Stimulated activated CD4-positive, alpha-beta T cell treated with anti-CD3 and anti-CD28 coated beads, Interleukin-15, amount 100 ng/mL, for 48 hours (primary cell): ENCODE measurements at places on chromosomes 7 and 10.

GRCh38 chr10:133180192-133180964, 20.4 kb downstream of the KNDC1 start:
- no peak for DNase-seq

DNA sequence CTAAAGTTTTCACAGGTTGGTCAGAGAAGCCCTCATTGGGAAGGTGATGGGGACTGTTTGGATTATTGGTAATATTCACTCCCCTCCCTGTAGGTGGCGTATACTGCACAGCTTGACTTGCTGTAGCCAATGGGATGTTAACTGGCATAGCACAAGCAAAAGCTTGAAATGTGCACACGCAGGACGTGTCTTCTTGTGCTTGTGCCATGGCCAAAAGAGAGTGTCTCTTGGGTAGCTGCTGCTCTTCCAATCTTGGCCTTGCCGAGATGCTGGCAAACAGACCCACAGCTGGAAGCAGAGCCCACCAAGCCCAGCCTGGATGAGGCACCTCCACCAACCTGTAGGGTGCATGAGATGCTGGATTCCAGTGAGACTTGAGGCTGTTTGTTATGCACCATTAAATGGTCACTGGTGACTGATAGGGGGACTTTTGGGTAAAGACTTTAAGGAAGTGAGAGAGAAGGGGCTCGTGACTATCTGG, 266.0 kb downstream of the GRID1 start:
- DNase-seq: no peak

- DNase-seq: no peak
Observed at GRCh38 chr7:15368653-15369052, 193.2 kb downstream of the AGMO start.

- no peak for DNase-seq
Observed at GRCh38 chr10:112775381-112775780, 174.7 kb upstream of the TCF7L2 start.

DNA sequence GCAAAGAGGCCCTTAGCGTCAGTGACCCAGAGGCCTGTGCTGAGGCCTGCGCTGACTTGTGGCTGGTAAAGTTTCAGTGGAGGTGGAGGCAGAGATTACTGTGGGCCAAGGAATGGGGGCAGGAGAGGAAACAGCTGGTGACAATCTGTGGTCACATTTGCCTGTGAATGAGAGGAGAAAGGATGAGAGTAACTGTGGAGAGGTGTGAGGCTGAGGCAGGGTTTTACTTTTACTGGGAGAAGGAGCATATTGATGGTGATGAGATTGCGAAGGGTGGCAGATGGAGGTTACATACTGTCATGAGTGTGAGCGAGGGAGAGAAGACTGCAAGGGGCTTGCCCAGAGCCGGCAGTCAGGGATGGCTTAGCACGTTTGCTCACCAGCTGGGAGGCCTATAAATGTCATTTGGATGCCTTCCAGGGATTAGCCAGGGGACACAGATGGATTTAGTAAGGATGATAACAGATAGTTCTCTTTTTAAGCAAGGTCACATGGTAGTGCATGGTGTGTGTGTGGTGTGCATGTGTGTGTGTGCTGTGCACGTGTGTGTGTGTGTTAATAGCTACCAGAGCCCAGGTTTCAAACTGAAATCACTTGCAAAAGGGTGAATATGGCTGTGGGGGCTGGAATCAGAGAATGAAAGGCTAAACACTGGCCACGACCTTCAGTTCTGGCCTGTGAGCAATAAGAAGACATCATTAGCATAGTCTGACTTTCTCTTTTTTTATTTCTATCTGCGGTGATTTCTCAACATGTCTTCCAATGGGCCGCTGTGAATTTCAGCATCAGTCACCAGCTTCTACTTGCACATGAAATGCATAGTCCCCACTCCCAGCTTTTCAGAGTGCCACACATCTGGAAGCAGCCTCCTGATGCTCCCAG, 291.5 kb upstream of the ZNF32 start:
- DNase-seq: no peak

DNA sequence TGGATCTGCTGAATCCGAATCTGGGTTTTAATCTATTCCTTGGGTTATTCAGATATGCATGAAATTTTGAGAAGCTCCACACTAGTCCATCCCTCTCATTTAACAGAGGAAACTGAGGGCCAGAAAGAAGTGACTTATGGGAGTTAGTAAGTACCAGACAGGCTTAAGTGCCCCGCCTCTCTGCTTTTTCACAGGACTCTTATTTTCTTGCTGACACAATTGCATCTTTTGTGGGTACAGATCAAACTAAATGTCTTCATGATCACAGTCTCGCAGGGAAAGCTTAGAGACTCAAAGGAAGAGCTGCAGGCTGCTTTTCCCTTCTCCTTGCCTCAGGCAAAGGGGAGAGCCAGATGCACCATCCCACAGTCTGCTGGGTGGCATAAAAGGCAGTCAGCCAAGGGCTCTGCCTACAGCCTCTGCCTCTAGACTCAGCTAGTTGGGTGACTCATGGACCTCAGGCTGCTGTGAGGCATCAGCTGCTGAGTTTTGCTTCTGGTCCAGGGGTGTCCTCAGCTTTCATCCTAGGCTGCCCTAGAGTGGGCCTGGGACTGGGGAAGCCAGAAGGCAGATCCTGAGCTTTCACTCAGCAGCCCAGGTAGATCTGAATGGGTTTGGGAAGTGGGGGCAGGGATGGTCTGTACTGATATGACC, 11.6 kb downstream of the GOLGA7B start:
- no peak for DNase-seq

- no peak for DNase-seq
Observed at GRCh38 chr7:48058990-48059389, 23.6 kb downstream of the C7orf57 start.

DNA sequence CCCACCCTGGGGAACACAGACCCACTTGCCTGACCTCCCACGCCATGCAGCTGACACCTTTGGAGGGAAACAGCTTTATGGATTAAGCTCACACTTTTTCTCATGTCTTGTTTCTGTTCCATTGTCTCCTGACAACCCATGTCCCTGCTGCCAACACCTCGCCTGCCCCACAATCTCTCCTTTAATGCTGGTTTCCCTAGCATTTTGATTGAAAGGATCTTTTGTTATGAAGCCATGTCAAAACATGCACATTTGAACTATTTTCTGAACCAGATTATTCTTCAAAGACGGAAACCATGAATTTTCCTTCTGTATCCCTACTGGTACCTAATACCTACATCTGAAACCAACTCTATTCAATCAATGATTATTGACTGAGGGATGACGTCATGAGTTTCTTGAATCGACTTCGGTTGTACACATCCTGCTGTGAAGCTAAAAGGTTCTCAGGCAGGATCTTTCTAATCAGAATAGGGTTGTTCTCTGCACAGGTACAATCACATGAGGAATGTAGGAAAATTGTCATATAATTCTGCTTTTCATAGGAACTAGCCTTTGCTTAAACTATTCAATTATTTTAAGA, 106.2 kb upstream of the NEBL start:
- no peak for DNase-seq

DNA sequence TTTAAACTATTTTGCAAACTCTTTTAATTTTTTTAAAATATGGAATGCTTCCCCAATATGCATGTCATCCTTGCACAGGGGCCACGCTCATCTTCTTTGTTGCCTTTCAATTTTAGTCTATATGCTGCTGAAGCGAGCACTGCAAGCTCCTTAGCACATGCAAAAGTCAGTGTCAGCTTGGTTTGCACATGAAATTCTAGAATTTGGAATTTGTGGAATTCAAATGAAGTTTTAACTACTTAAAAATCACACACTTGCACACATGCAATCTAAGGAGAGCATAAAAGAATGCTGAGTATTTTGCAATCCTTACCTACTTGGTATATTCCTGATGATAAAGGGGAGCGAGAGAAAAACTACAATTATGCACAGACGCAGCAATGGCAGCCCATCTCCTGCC, 78.3 kb upstream of the ATP6V0A4 start:
- no peak for DNase-seq

DNA sequence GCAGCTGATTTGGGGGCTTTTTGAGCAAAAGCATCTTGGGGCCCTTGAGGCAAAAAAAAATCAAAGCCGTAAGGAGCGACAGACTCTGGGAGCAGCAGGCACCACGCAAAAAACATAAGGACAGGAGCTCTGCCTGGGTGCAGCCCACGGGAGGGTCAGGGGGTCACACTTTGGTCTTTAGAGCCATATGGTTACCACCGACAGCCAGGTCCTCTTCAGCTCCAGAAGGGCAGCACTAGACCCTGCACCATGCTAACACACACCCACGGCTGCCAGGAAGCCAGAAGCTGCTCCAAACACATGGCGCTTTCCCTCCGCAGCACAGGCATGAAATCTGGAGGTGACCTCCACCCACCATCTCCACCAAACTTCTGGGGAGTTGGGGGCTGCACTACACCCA, 47.1 kb downstream of the RSU1 start:
- no peak for DNase-seq

- no peak for DNase-seq
Observed at GRCh38 chr10:120770496-120770895, 80.7 kb upstream of the WDR11 start.

DNA sequence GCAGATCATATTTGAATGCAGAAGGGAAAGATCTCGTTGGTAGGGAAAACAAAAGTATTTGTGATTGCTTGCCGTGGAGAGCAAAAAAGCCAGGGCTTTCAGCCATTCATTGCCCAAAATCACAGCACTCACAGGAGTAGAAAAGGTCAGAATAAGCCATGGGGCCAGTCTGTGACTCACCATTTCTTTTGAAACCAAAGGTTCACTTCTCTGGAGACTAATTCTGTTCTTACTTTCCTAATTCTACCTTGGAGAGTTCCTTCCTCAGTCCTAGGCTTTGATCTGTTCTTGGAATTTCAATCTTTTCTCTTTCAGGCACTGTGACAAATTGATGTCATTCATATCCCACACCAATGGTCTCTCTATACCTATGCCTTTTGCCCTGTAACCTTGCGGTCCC, 54.1 kb upstream of the FAM180A start:
- DNase-seq: no peak

- DNase-seq: no peak
Observed at GRCh38 chr7:43944286-43944685, 18.1 kb downstream of the UBE2D4 start.

- no peak for DNase-seq
Observed at GRCh38 chr7:55343860-55344606, 21.1 kb upstream of the LANCL2 start.

DNA sequence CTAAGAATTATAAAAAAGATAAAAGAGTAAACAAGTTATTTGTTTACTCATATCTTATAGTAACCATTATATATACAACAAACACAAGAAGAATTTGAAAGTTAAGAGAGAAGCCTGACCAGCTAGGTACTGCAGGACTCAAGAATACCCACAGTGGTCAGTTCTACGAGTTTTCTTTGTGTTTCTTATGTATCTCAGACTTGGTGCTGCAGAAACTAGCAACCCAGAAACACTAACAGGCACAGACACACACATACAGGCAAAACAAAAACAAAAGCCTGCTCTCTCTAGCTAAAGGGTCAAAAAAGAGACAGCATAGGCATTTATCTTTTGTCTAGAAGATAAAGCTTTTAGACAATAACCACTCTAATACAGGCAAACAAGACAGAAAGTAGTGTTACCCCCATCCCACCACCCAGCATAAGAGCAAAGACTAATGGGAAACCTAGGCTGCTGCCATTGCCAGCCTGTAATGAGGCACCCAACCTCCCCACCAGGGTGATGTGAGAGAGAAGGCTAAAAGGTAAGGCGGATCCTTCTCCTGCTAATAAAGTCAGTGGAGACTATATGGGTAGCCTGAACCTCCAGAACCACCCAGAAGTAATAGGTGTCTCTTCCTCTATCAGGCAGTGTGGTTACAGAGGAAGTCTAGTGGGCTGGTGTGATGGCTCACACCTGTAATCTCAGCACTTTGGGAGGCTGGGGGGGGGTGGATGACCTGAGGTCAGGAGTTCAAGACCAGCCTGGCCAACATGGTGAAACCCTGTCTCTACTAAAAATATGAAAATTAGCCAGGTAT, 113.9 kb downstream of the DNAJC1 start:
- DNase-seq: no peak

- no peak for DNase-seq
Observed at GRCh38 chr7:122082160-122082559, 61.9 kb downstream of the AASS start.

DNA sequence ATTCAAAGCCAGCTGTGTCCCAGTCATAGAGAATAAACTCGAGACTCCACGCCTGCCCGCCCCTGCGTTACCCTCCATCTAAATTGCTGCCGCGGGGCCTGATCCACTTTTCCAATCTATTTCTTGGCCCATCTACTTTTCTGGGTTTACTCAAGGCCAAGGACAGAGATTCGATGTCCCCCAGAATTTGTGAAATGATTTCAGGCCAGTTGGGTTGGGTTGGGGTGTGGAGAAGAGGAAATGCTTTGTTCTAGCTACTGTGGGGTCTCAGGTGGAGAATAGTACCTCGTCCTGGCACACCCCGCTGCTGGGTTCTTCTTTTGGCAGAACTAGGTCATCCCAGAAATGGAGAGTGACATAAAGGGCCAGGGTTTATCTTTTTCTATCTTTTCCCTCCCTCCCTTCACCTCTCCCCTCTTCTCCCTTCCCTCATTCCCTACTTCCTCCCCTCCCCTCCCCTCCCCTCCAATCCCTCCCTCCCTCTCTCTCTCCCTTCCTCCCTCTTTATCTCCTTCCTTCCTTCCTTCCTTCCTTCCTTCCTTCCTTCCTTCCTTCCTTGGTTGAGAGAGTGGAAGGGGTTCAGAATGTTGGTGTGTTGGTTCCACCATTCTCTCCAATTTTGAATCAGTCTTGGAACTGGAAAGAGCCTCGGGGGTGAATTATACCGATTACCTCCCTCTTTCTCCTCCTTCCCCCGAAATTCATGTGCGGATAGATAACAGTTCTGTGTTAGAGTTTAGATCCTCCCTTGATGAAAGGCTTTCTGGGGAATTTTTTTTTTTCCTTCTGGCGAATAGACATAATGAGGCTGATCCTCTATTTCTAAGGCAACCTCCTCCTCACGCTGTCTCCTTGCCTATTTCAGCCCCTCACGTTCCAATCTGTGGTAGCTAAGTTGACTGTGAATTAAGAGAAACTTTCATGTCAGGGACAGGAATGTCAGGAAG, 1.2 kb upstream of the TMEM229A start:
- DNase-seq: no peak

DNA sequence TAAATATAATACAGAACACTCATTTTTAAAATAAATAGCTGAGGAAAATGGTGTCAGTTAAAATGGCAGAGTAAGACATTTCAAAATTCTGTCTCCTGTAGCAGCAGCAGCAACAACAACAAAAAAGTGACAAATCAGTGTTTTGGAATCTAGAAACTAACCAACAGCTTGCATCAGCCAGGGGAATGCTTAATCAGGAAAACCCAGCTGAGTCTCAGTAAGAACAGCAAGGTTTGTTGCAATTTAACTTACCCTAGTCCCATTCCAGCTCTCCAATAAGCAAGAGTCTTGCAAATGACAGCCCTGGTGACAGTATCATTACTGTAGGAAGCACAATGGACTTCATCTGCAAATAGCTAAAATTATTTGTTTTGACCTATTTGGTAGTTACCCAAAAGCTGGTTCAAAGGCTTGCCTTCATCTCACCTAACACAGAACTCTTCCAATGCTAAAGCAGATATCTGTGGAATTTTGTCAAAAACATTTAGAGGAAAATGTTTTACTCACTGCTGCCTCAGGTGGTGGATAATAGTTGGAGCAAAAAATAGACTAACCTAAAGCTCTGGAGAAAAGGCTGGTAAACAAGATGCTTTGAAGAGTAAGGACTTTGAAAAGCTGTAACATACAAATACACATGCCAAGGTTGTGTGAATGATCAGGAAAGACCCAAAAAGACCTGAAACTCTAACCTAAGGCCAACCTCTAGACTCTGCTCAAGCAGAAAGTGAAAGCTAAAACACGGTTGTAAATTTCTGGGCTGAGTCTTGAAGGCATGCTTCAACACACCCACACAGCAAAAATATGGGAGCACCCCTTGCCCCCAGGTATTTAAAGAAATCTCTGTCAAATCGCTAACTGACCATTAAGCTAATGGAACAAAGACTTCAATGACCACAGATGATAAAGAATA, 9.9 kb upstream of the ARHGAP22 start:
- DNase-seq: no peak

- no peak for DNase-seq
Observed at GRCh38 chr7:109282726-109283125, 713.1 kb downstream of the DNAJB9 start.
